ENCODE measurements at places on chromosomes 12 and 14. TPM values are rescaled to one million over a fixed set of nuclear protein-coding genes. Genes with fewer than 3 reads are reported as not detected.

CCDC175 gene
- not detected for polyA plus RNA-seq

L3HYPDH gene
- 17.4 TPM for polyA plus RNA-seq

SMIM41 gene
- polyA plus RNA-seq = 5.5 TPM

ANO2 gene
- polyA plus RNA-seq = 2.9 TPM

IL31 gene
- polyA plus RNA-seq = not detected

POLE gene
- 17.9 TPM for polyA plus RNA-seq

SOX5 gene
- 6.6 TPM for polyA plus RNA-seq

SELPLG gene
- polyA plus RNA-seq = 9.4 TPM

TPPP2 gene
- polyA plus RNA-seq = not detected

GPR65 gene
- polyA plus RNA-seq = 1.1 TPM

CD163 gene
- 243 TPM for polyA plus RNA-seq

KRT6A gene
- 0.11 TPM for polyA plus RNA-seq

OTOGL gene
- 0.66 TPM for polyA plus RNA-seq

RNFT2 gene
- 0.35 TPM for polyA plus RNA-seq

GZMB gene
- polyA plus RNA-seq = 0.49 TPM

MYF6 gene
- not detected for polyA plus RNA-seq

Data from urinary bladder (tissue), 4 donors.